ENCODE measurements at places on chromosomes 6 and 20.

DNA sequence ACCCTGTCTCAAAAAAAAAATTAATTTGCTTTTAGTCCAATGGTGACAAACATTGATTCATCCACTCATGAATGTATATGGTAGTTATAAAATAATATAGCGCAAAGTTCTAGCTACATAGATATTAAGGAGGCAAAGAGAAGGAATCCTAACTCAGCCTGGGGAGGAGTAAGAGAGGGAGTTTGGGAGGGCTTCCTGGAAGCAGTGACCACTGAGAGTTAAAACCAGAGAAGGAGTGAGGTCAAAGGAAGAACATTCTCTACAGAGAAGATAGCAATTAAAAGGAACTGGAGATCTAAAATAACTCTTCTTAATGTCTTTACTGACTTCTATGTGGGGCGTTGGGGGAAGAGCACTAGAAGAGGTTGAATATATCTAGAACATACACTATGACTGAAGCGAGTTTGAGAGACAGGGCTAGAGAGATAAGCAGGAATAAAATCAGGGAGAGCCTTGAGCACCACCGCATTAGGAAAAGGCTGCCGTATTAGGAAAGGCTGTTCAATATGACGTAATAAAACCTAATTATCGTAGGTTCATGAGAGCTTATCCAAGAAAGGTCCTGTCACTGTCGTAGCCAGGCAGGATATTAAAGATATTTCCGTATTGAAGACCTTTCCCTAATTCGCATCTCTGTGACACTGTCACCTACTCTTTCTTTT lies 81.8 kb upstream of the CNKSR3 start:
- no peak for DNase-seq

GRCh38 chr6:104527761-104528415 lies 331.8 kb downstream of the HACE1 start:
- no peak for DNase-seq

DNA sequence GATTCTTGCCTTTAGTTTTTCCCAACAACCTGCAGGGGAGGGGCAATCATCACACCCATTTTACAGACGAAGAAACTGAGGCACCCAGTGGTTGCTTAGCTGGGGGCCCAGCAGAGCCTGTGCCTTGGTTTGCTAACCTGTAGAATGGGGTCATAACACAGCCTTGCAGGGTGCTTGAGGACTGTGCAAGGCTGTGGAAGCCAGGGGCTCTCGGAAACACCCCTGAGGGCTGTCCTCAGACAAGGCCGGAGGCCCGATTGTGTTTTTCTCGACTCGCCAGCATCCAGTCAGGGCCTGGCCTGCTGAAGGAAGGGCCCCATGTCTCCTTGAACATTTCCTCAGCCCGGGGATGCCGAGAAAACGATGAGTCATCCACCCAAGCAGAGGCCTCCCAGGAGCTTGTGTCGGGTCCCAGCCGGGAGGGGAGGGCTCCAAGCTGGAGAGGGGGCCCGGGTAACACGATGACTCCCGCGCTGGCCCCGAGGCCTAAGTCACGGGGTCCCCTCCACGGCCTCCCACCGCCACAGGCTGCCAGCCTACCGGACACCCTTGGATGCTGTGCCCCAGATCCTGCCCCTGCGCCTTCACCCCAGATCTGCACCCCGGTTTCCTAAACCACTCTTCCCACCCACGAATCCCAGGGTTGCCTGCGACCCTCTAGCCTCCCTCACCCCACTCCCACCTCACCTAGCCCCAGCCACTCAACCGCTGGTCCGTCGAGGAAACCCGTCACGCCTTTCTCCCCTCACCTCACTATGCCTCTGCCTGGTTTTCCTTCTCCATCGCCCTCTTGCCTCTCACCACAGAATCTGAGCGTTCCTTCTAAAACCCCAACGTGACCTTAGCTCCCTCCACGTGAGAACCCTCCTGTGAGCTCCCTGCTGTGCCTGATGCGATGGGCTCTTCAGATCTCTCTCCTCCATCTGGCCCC lies 10.6 kb downstream of the NOL4L start:
- no peak for DNase-seq

DNA sequence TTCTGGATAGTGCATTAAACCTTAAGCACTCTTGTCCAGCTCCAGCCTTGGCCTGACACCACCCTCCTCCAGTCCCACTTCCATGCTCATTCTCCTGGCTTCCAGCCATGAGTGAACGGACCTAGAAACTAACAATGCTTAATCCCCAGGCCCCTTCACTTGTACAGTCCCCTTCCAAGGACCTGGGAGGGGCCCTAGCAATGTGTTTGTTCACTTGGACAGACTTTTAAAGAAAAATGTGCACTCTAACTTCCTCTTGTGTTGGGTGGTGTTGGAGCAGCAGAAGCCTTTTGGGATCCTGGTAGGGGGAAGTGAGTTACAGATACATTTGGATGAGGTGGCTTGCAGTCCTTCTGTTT lies 48.9 kb upstream of the CCN6 start:
- no peak for DNase-seq

DNA sequence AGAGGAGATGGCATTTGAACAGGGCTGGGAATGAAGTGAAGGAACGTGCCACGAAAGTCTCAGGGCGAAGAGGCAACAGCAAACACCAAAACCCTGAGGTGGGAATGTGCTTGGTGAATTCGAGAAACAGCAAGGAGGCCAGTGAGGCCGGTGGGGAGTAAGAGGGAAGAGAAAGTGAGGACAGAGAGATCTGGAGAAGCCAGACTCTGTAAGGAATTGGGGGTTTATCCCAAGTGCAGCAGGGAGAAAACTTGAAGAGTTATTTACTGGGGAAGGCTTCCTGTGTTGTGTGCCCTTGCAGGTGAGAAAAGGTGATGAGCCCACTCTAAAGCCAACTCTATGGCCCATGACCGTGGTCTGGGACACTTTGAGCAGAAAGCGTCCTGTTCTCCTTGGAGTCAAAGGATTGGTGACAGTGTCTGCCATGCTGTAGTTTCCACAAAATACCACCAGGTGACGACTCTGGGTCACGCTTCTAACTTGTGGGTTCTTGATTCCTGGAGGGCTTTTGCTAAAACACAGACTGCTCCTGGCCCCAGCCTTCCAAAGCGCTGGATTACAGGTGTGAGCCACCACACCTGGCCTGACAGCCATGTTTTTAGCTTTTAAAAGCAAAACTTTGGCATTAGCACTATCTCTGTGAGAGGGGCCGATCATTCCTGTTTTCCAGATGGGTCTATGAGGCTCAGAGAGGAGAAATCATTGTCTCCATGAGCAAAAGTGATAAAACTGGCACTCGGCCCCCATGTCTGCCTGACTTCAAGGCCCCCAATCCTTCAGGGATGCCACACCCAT lies 18.0 kb upstream of the CSNK2A1 start:
- DNase-seq = no peak

- DNase-seq = no peak
These were observed 260.8 kb upstream of the OPRM1 start for GRCh38 chr6:153778216-153778615.

- no peak for DNase-seq
These were observed 16.7 kb downstream of the SCUBE3 start for GRCh38 chr6:35230498-35230897.

DNA sequence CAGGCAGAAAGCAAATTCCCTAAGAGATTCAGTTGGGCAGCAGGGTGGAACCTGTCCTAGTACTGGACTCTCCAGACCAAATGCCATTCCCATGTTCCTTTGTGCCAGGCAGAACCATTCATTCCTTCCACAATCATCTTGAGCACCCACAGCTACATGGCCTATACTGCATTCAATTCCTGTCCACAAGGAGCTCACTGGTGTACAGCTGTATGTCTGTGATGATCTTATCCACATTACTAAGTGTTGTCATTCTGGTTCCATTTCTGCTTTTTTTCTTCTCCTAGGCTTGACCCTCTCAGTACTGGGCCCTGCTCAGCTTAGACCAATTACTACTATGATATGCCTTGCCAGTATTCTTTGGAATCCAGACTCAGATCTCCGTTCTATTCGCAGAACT lies 27.5 kb downstream of the MAN1A1 start:
- no peak for DNase-seq

- no peak for DNase-seq
These were observed 317.5 kb downstream of the HIVEP2 start for GRCh38 chr6:142627474-142627873.

- no peak for DNase-seq
These were observed 161.4 kb upstream of the HTR1E start for GRCh38 chr6:86775893-86776292.

- no peak for DNase-seq
These were observed 12.8 kb upstream of the PNRC1 start for GRCh38 chr6:89067796-89068195.

GRCh38 chr20:40565001-40565681 lies 123.9 kb downstream of the MAFB start:
- no peak for DNase-seq

GRCh38 chr6:17485181-17485580 lies 91.8 kb downstream of the CAP2 start:
- DNase-seq = no peak

GRCh38 chr6:6631534-6632276 lies 43.2 kb downstream of the LY86 start:
- no peak for DNase-seq

DNA sequence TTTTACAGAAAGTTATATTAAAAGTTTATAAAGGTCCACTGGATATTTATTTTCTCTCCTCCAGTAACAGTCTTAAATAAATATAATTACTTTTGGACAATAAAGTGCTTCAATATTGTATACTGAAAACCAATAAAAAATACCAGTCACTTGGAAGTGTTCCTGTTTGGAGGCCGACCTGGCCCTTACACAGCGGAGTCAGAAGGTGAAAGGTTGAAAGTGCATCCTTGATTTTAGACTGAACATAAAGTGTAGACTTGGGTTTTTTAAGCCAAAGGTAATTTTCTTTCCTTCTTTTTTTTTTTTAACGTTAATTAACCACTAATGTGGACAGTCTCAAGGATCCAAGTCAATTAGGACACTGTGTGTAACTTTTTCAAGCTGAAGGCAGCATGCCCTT lies 152.3 kb upstream of the TBX18 start:
- DNase-seq = no peak

Data from T follicular helper cell (primary cell).